Parietal lobe (tissue), 2 donors: ENCODE measurements at places on chromosomes 12 and 14. TPM values are rescaled to one million over a fixed set of nuclear protein-coding genes. Genes with fewer than 3 reads are reported as not detected.

Gene DHRS2
- not detected for total RNA-seq

Gene TMPRSS12
- total RNA-seq = not detected

Gene ITGA7
- 11.6 TPM for total RNA-seq

Gene KRT83
- not detected for total RNA-seq

Gene P2RX2
- not detected for total RNA-seq

Gene KERA
- total RNA-seq = 0.31 TPM

Gene ACSS3
- total RNA-seq = 6.3 TPM

Gene LRFN5
- 80.1 TPM for total RNA-seq

Gene NFATC4
- 4.4 TPM for total RNA-seq

Gene C12orf50
- 0.31 TPM for total RNA-seq

Gene HOXC9
- total RNA-seq = not detected

Gene PLEKHG7
- total RNA-seq = not detected

Gene ANKRD33
- total RNA-seq = not detected

Gene ERP27
- total RNA-seq = not detected

Gene PTHLH
- total RNA-seq = not detected

Gene GUCY2C
- total RNA-seq = not detected

Gene CLEC4D
- not detected for total RNA-seq

Gene CISTR
- total RNA-seq = not detected

Gene CD27
- 0.63 TPM for total RNA-seq

Gene PARP2
- total RNA-seq = 30.4 TPM

Gene NGDN
- total RNA-seq = 46.3 TPM

Gene TMEM253
- not detected for total RNA-seq

Gene KRT72
- total RNA-seq = not detected
